AML-193 (cell line): ENCODE measurements at places on chromosomes 5 and 9.

- DNase-seq, result no peak
Measured at GRCh38 chr9:18692962-18693361, 219.0 kb downstream of the ADAMTSL1 start.

- DNase-seq, result no peak
Measured at GRCh38 chr5:63152871-63153270, 574.3 kb downstream of the LRRC70 start.

DNA sequence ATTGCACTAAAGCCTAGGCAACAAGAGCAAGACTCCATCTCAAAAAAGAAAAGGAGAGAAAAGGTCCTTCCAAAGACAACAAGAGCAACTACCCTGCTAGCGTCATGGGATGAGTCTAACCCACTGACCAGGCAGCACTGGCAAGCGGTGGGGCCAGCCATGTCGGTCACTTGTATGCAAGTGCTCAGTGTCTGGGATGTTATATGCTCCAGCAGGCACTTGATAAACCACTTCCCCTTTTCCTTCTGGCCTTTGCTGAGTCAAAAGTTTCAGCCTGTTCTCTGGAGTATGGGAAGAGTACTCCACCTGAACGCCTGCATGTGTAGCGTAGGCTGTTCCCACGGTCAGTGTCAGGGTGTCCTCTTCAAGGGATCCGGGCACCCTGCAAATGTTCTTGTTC, 9.2 kb upstream of the MXD3 start:
- DNase-seq, result peak; percentile 69

- no peak for DNase-seq
Measured at GRCh38 chr9:91720313-91720712, 229.7 kb downstream of the ROR2 start.

GRCh38 chr5:58411372-58411771, 48.5 kb downstream of the PLK2 start:
- DNase-seq, result no peak

- no peak for DNase-seq
Measured at GRCh38 chr5:76547242-76547890, 75.8 kb downstream of the F2RL2 start.

DNA sequence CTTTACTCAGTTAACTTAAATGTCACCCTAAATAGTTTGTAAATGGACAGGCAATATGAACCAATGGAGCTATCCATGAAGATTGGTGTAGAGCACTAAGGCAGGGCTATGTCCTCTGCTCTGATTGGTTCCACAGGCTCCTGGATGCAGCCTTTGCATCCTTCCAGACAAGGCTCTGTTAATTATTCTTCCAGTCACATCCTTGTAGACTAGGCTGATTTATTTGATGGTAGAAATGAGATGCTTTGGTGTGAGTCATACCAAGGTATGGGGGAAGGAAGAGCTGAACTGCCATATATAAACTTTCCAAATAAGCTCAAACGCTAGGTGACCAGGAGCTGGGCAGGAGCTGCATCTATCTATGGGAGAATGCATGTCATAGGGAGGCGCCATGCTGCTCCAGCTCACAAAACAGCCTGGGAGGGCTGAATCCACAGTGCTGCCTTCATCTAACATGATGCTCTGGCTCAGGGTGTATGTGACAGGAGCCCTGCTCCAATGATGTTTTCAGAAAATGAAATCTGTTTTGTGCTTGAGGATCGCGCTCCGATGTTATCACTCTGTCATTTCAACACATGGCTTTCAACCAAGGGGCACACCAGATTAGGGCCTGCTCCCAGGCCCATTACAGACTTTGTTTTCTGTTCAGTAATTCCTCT, 818.0 kb upstream of the ZNF608 start:
- no peak for DNase-seq
